ENCODE measurements at places on chromosomes 16 and 17.

DNA sequence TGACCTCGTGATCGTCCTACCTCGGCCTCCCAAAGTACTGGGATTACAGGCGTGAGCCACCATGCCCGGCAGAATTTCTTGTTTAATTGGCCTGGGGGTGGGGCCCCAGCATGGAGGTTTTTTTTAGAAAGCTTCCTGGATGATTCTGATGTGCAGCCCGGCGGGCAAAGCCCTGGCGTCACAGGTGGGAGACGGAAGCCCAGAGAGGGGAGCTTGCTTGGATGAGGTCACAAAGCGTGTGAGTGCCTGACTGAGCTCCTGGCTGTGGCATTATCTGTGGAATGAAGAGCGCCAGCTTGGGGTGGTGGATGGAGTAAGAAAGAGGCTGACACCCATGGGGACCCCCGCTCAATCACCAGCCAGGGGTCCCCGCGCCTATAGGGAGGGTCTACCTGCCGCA lies 4.1 kb downstream of the VASN start:
- DNase-seq: no peak

GRCh38 chr16:87466975-87467501 lies 25.8 kb downstream of the ZCCHC14 start:
- DNase-seq: no peak

GRCh38 chr17:60887614-60888028 lies 210.0 kb downstream of the BCAS3 start:
- no peak for DNase-seq

DNA sequence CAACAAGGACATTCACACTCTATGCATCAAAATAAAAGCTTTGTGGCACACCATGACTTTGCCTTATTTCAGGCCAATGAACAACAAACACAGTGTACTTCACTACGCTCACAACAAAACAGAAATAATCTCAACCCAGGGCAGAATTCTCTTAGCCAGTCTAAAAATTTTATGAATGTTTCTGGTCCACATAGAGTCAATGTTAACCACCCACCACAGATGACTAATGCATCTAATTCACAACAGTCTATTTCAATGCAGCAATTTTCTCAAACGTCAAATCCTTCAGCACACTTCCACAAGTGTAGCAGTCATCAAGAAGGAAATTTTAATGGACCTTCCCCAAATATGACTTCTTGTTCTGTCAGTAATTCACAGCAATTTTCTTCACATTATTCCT lies 101.7 kb downstream of the CHD9 start:
- DNase-seq: no peak

DNA sequence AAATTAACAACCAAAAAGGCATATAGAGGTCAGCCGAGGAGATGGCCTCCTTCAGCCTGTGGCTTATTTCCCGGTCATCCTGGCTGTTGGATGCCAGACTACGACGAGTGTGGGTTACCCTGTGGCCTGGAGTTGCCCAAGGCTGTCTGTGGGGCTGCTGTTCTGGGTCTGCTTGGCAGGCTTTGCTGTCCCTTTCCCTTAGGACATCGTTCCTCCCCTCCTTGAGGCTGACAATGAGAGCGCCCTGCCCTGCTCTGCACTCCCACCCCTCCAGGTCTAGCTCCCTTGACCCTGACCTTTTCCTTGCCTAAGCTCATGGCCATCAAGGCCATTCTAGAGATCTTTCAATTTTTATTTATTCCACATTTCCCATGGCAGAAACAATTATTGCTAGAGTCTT lies 1.9 kb upstream of the CBFB start:
- no peak for DNase-seq

DNA sequence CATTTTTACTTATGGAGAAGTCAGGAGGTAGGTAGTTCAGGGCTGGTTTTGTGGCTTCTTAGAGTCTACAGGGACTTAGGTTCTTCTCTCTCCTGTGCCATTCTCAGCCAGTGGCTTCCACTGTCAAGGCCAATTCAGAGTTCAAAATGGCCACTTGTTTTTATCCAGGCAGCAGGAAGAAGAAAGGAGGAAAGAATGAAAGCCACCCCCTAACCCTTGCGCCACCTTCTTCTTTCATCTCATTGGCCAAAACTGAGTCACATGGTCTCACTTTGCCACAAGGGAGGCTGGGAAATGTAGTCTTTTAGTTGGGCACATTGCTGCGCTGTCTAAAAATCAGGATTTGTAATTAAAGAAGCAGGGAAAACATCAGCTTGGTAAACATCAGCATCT lies 60.8 kb upstream of the MED9 start:
- peak; percentile 70 for DNase-seq

GRCh38 chr16:74868501-74868900 lies 93.9 kb upstream of the FA2H start:
- DNase-seq: no peak

DNA sequence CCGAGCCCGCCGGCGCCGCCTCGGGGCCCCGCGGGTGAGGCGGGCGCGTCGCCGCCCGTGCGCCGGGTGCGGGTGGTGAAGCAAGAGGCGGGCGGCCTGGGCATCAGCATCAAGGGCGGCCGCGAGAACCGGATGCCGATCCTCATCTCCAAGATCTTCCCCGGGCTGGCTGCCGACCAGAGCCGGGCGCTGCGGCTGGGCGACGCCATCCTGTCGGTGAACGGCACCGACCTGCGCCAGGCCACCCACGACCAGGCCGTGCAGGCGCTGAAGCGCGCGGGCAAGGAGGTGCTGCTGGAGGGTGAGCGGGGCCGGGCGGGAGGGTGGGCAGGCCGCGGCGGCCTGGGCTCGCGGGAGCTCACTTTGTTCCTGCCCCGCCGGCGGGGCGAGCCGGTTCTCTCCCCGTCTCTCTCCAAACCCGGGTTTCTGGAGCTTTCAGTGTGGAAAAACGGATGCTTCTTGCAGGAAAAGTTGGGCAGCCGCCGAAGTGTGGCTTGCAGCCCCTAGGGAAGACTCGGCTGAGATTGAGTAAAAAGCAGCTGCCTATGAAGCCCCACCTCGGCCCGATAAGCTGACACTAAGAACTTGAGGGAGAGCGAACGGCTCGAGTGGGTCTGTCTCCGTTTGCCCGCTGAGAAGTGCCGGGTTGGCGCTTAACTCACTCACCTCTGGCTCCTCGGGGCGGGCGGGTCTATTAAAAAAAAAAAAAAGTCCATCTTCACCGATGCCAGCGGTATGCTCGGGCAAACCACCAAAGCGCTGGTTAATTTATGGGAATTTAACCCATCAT lies 677 bp downstream of the SNTB2 start:
- no peak for DNase-seq

GRCh38 chr16:30082545-30083090 lies 6.8 kb downstream of the PPP4C start:
- DNase-seq: no peak

All from iPS DF 19.7 (cell line).